ENCODE measurements at places on chromosomes 4 and X.

DNA sequence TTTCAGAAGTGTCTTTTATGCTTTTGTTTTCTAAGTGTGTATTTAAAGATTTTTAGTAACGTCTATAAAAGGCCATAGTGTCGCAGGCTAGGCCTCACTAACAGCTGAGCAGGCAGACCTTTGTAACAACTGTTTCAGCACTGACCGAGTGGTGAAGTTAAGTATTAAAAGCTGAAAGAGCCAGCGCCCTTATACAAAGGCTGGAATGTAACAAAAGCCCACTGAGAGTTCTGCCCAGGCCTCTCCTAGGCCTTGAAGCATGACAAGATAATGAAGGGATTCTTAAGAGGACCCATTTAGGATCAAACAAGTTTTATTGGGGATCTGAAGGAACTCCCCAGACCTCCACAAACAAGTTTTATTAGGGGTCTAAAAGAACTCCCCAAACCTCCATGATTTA is 722.5 kb upstream of the PRKX start:
- no peak for DNase-seq

GRCh38 chr4:88623097-88623496 is 30.8 kb downstream of the HERC3 start:
- DNase-seq: no peak

DNA sequence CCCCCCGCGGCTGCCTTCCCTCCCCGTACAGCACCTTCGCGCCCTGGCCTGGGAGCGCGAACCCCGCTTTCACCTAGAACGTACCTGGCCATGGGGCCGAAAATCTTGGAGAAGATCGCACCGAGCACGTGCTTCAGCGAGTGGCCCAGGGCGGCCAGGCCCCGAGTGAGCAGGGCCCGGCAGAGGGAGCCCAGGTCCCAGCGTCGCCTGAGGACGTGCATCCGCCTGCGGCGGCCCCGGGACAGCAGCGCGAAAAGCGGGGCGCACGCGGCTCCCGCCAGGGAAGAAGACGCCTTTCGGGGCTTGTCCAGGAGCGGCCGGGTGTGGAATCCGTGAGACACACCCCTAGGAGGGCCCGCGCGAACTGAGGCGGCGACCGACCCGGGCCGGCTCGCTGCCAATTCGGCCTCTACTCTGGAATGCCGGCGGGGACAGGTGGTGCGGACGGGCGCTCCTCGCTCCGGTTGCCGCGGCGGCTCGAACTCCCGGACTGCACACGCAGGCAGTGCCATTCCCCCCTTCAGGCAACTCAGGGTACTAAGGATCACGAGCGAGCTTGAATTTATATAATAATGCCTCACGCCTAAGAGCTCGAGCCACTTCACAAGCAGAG is at the start of gene HS6ST2:
HS6ST2 (minus strand) TSS at position 539 of the 613 bp plus-strand sequence.
- DNase-seq: no peak

- DNase-seq: no peak
Measured at GRCh38 chrX:99703473-99703872, 706.6 kb downstream of the PCDH19 start.

GRCh38 chr4:6021831-6022606 is 3.8 kb upstream of the C4orf50 start:
- DNase-seq: no peak

GRCh38 chrX:42070866-42071265 is 147.5 kb upstream of the CASK start:
- DNase-seq: no peak

GRCh38 chr4:26579169-26579568 is 4.7 kb upstream of the TBC1D19 start:
- no peak for DNase-seq

- no peak for DNase-seq
Measured at GRCh38 chrX:103356130-103356798, at the start of gene TCEAL9. TCEAL9 (plus strand) TSS chrX:103356506; CDS start chrX:103357685, 1,179 bp downstream.

DNA sequence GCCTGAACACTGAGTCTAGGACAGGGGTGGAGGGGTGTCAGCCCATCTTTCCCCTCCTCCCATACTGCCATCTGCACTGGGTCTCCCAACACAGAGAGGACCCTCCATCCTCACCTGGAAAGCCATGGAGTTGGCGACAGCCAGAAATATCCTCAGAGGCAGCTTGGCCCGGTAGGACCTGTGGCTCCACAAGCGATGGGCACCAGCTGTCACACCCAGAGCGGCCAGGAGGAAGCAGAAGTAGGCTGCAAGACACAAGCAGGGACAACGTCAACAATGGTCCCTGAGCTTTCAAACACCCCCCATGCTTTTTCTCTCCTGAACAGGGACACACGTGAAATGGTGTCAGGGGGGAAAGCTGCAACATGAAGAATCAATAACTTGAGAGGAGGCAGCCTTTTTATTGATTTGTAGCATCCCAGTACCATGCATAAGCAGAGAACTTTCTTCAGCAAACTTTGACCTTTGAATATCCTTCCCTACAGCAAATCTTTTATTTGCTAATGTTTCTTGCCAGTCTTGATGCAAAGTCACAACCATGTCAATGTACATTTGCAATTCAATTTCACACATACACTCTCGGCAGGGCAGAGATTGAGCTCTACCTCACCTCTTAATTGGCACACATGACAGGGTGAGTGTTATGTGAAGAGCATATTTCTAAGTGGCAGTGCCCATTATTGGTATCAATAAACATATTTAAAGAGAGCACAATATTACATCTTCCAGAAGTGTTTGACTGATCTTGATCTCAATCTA is 93.2 kb downstream of the SCD5 start:
- DNase-seq: no peak

- DNase-seq: peak; percentile 11
Measured at GRCh38 chr4:46839128-46839527, 69.9 kb downstream of the COX7B2 start.

DNA sequence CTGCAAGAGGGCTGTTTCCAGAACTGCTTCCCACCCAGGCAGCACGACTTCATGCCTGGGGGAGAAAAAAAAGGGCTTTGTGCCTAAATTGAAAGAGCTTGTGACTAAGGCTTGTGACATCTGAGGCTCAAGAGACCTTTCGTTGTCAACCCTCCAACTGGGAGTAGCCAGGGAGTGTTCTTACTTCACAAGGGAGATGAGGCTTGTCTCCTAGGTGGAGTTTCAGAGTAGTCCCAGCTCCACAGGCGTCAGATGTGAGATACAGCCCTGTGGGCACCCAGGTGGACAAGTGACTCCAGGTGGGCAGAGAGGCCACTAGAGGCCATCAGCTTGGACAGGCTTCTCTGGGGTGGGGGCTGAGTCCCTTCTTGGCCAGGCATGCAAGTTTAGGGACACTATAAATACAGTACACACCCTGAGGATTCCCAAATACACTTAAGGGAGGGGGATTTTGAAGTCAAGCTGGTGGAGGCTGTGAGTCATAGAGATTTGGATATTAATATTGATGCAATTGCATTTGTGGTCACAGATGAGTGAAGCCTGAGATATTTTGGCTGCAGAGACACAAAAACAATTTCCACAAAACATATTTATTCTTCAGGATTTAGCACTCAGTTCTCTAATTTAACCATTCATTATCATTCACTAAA is 40.1 kb upstream of the SETD7 start:
- DNase-seq: no peak

GRCh38 chrX:119411959-119412358 is 12.8 kb downstream of the SLC25A43 start:
- DNase-seq: no peak

DNA sequence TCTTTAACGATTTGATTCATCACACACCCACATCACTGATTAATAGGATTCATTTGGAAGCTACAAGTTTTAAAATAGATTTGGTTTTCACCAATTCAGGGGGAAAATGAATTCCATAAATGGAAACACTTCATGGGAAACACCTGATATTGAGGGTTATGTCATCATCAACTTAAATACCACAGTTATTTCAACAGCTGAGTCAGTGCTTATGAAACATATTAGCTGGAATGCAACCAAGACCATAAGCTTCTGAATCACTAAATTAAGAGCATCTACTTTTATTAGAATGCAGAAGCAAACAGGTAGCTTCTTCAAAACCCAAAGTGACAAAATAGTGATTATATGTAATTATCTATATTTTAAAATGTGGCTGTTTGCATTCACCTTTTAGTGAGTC is 207.8 kb upstream of the DCAF8L1 start:
- no peak for DNase-seq

- no peak for DNase-seq
Measured at GRCh38 chr4:120055162-120055561, 11.5 kb downstream of the MAD2L1 start.

DNA sequence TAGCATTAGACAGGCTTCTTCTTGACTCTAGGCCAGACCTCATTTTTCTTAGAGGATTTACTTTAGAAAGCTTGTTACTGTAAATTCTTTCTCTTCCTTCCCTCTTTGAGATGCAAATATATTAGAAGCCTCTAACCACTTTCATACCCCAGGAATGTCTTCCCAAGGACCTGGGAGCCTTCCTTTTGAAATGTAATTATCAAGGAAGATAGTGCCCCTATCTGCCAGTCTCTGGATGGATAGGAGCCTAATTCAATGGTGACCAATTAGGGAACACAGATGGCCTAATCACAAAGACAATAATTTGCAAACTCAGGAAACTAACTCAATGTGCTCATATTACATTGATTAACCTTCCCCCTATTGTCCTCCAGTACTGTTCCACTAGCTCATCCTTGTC is 145.6 kb upstream of the DCAF8L1 start:
- no peak for DNase-seq

GRCh38 chrX:4043951-4044350 is 330.5 kb upstream of the PRKX start:
- DNase-seq: no peak

DNA sequence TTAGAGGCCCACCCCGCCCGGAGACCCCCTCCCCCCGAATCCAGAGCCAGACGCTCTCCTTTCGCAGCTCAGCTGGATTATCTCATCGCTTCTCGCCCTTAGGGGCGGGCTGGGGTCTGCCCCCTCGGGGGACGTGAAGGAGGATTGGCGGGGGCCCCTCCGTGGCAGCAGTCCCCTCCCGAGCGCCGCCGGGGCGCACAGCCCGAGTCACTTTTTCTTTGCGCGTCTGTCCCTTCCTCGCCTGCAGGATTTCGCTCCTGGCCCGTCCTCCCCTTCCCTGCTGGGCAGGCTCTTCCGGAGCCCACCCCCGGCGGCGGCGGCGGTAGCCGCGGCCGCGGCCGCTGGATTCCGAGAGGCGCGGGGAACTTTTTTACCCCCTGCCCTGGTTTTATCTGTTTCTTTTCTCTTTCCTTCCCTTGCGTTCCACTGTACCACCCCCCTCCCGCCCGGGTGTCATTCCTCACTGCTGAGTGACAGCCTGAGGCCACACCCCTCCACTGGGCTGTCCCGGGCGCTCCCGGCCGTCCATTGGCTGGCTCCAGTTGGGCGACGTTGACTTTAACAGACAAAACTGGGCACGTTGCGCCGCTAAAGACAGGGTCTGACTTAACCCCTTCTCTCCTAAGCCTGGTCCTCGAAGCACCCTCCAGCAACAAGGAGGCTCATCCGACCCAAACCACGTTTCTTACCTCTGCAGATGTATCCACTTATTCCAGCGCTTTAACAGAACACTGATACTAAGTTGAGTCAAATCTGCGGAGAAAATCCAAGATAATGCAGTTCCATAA is 492 bp upstream of the NKX3-2 start:
- peak; percentile 85 for DNase-seq

- no peak for DNase-seq
Measured at GRCh38 chrX:70969635-70970481, 39.0 kb upstream of the SLC7A3 start.

GRCh38 chr4:110135523-110135922 is 62.9 kb downstream of the ELOVL6 start:
- DNase-seq: no peak

DNA sequence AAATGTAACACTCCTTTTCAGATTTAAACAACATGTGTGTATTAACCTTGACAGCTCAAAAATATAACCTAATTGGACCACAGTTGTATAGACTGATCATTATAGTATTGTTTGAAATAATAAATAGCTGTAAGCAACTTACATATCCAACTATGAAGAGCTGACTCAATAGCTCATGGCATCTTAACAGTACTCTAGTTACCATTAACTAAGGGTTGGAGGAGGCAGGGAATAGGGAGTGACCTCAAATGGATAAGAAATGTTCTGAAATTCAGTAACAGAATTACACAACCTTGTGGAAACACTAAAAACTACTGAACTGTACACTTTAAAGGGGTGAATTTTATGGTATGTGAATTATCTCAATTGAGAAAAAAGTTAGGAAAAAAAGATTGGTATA is 136.5 kb upstream of the CPEB2 start:
- no peak for DNase-seq

DNA sequence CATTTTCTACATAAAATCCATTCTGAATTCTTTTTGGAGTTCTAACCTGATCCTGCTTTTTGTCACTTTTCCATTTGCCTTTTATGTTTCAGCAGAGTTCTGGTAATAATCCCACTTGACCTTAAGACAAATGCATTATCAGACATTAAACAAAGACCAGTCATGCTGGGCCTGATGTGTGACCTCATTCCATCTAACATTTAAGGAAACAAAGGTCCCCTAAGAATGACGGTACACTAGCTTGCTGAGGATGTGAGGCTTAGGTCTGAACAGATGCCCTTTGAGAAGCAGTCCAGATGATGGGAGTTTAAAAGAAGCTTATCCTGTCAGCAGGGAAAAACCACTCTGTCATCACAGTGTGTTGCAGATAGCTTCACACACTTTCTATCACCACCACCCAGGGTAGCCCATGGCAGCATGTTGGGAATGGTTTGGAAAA is 38.1 kb upstream of the PDE5A start:
- DNase-seq: no peak

DNA sequence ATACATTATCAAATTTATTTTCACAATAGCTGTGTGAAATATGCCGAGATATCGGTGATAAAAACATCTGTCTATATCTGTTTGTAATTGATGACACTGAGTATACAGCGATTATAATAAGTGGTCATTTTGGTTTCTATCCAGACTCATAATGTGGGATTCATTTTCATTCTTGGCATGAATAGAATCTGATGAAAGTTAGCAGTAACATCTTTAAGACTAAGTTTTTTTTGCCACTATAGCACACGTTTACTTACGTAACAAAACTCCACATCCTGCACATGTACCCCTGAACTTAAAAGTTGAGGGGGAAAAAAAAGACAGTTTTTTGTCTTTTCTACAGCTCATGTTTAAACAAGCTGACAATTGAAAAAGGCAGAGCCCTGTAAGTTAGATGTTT is 86.4 kb downstream of the PPA2 start:
- DNase-seq: no peak

GRCh38 chrX:13732246-13733067 is 2.0 kb downstream of the TRAPPC2 start:
- DNase-seq: no peak
